ENCODE measurements at places on chromosomes 1 and 21.

GRCh38 chr1:154427173-154428139, 22.3 kb downstream of the IL6R start:
- no peak for DNase-seq

- no peak for DNase-seq
These were observed 33.9 kb downstream of the CSF1 start for GRCh38 chr1:109944541-109944940.

DNA sequence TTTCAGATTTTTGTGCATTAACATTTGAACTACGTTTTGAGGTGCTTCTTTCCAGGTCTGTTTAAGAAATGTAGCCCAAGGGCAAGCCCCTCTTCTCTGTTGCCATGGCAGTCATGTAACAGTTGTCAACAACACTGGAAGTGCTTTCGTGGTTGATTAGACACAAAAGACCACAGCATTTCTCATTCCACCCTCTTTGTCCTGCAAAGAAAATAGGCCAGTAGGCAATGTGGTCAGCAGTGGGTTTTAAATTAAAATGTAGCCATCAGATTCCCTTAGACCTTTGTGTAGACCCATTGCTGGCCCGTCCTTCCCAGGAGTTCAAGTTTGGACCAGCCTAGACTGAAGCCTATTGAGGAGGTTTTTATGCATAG, 35.4 kb downstream of the VANGL1 start:
- DNase-seq = no peak

DNA sequence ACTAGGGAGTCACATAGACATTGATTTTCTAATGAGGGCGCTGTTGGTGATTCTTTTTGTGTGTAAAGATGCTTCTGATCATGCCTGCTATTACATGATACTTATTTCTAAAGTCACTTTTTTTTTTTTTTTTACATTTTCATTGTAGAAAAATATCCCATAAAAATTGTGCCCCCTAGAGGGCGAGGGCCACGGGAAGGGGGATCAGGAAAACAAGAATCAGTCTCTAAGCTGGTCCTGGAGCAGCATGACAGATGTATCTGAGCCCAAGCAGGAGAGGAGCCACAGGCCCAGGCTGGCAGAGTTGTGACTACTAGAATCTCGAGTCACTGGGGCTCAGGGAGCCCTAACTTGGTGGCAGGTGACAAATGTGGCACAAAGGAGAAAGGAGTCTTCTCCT, 28.1 kb downstream of the ZSCAN20 start:
- DNase-seq = no peak

- no peak for DNase-seq
These were observed 17.2 kb downstream of the LGALS8 start for GRCh38 chr1:236540813-236541465.

Data from GM19239 (cell line).